NCI-H1105 (cell line): ENCODE measurements at places on chromosomes 3 and 15.

GRCh38 chr3:33139996-33140395 is 26.2 kb downstream of the CRTAP start:
- no peak for DNase-seq

- DNase-seq, result no peak
These were observed 289.9 kb downstream of the GAP43 start for GRCh38 chr3:115913069-115913686.

DNA sequence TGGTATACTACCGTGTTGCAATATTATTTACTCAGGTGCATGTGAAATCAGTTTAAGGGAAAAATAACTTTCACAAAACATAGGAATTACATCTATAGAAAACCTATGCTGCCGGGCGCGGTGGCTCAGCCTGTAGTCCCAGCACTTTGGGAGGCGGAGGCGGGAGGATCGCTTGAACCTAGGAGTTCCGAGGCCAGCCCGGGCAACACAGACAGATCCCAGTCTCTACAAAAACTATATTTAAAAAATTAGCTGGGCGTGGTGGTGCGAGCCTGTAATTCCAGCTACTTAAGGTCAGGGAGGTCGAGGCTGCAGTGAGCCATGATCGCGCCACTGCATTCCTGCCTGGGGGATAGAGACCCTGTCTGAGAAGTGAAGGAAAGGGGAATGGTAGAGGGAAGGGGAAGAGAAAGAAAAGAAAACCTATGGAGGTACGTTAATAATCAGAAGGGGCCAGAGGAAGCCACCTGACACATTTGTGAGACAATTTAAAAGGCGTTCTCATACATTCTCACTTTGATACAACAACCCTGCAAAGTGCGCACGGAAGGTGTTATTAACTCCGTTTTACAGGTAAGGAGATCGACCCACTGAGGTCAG is 456 bp upstream of the TMEM62 start:
- DNase-seq, result no peak

DNA sequence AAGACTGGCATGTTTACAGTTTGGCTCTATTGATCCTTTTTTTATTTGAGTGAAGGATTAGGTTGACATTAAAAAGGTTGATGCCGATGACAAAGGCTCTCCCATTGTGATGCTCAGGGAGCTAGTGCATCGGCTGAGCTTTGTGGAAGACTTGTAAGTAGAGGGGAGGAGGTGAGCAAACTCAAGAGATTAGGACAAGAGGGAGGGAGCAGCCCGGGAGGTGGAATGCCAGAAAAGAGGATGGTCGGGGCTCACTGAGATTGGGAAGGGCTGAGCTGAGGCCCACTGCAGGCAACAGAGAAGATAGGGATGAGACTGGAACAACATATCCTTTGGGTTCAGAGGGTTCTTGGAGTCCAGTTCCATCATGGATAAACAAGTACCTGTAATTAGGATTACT is 26.5 kb upstream of the PSMD6 start:
- no peak for DNase-seq

GRCh38 chr15:93983526-93983925 is 247.8 kb upstream of the MCTP2 start:
- DNase-seq, result no peak

- DNase-seq, result no peak
These were observed 39.7 kb downstream of the MEF2A start for GRCh38 chr15:99605490-99605931.

GRCh38 chr3:134393074-134393473 is 18.8 kb upstream of the AMOTL2 start:
- no peak for DNase-seq

DNA sequence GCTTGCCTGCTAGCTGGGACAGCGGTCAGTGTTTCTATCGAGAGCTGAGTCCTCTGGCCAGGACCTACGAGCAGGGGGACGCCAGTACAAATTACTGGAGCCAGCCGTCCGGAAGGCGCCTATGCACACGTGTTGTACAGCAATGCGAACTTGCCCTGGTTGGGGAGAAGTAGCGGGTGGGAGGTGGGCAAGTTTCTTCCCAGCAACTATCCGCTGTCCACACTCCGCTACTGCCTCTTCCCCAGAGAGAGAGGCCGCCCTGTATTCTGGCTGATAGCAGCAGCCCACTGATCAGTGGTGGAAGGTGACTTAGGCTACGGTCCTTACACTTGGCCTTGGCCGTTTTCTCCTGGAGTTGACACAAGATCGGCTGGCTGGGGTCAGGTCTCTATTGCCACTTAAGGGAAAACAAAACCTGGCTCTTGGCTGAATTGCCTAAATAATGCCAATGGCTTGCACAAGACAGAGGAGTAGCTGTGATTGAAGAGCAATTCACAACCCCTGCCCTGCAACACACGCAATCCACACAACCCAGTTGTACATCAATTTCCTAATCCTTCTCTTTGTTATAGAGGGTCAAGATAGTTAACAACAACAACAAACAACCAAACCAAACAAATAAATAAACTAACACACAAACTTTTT is 12.8 kb upstream of the SHC4 start:
- no peak for DNase-seq

GRCh38 chr15:45918839-45919238 is 284.0 kb downstream of the SQOR start:
- no peak for DNase-seq

DNA sequence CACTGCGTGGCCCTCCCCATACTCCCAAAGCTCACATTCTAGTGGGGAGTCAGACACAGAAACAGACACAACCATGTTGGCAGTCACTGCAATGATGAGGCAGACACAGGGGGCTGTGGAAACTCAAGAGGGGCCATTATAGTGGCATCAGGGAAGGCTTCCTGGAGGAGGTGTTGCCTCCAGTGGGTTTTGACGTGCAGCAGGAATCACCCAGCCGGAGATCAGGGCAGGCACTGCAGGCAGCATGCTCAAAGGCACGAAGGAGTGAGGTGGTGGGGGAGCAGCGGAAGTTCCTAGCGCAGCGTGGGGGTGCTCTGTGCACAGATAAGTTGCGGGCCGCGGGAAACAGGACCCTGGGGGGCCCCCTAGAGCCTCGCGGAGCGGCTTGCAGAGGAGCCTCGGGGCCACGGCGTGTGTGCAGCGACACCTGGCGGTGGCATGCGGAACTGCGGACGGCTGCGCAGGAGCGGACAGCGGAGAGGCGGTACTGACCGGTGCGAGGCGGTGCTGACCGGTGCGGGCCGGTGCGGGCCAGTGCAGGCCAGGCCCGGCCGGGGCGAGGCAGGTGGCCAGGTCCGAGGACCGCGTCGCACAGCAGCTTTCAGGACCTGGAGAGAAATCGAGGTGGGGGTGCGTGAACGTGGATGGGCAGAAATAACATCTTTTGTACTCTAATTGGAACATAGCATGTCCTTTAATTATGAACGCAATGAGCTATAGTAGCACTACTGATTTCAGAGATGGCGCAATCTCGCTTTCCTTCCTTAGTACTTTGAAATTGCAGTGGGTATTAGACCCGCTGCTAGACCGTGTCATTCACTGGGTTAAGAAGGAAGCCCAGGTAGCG is 101.5 kb downstream of the FBLN2 start:
- no peak for DNase-seq

- DNase-seq, result no peak
These were observed 123.0 kb downstream of the PEAK1 start for GRCh38 chr15:77296773-77297337.

GRCh38 chr3:70754314-70754713 is 441.9 kb upstream of the MDFIC2 start:
- no peak for DNase-seq
